ENCODE measurements at places on chromosomes 4 and X. TPM values are rescaled to one million over a fixed set of nuclear protein-coding genes. Genes with fewer than 3 reads are reported as not detected.

Gene KLHL13
- 47.1 TPM for total RNA-seq

Gene TLR2
- 3.6 TPM for total RNA-seq

Gene CEP135
- total RNA-seq: 5.5 TPM

Gene TEC
- total RNA-seq: 0.40 TPM

Gene LEF1
- 3.4 TPM for total RNA-seq

Gene FRG2
- total RNA-seq: not detected

Gene MSN
- 96.6 TPM for total RNA-seq

Gene LRCH2
- 4.0 TPM for total RNA-seq

Gene CYTL1
- total RNA-seq: 11.0 TPM

Gene PDHA2
- total RNA-seq: not detected

Gene TMEM47
- total RNA-seq: 63.6 TPM

- DNase-seq: no peak
These were observed 22.7 kb upstream of the SEPSECS start for GRCh38 chr4:25182937-25183336.

GRCh38 chr4:139599594-139600374 lies 43.8 kb upstream of the SETD7 start:
- DNase-seq: no peak

- peak; percentile 69 for DNase-seq
These were observed 19.1 kb downstream of the SLAIN2 start for GRCh38 chr4:48360285-48361011.

DNA sequence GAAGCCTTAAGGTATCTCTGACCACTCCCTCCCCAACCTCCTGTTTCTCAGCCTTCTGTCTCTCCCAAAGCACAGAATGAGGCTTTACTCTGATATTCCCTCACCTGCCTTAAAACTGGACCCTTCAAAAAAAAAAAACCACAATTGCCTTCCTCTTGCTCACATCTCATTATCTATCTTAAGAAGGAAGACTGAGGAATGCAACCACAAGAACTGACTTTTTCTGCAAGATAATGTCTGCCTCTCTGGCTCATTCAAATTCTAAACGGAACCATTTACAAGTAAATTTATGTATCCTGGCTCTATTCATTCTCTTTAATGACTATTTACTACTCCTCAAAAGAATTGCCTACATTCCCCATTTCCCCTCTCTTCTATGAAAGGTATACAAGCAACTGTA lies 545.5 kb upstream of the HTR2C start:
- DNase-seq: no peak

GRCh38 chr4:67106861-67107460 lies 438.3 kb downstream of the CENPC start:
- no peak for DNase-seq

GRCh38 chr4:53376900-53377299 lies 541 bp upstream of the FIP1L1 start:
- no peak for DNase-seq

DNA sequence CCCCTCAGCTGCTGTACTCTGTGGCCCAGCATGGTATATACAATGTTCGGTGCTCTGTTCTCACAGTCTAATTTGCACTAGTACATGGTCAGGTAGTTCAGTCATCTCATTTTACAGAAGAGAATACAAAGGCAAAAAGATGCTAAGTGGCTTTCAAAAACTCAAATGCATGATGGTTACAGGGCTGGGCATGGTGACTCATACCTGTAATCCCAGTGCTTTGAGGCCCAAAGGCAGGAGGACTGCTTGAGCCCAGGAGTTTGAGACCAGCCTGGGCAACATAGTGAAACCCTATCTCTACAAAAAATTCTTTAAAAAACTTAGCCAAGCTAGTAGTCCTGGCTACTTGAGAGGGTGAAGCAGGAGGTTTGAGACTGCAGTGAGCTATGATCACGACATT lies 210.5 kb upstream of the KIT start:
- DNase-seq: no peak

GRCh38 chrX:50889582-50889981 lies 21.0 kb upstream of the BMP15 start:
- no peak for DNase-seq

- DNase-seq: no peak
These were observed 145.0 kb upstream of the LEF1 start for GRCh38 chr4:108313546-108314339.

GRCh38 chr4:37884855-37885487 lies 5.9 kb upstream of the TBC1D1 start:
- no peak for DNase-seq

DNA sequence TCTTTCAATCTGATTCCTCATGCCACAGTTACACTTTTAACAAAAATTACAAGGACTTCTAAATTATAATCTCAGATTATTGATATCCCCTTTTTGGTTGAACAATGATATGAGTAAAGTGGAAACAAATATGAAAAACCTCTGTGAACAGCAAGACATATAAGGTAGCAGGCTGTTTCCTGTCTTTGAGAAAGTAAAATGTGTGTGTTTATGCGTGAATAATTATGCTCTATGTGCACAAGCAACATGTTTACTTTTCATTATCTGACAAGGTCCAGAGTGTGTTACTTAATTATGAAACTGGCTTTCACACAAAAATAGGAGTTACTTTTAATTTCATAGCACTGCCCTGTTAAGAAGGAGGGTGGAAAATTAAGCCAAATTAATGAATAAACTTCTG lies 43.1 kb downstream of the DDIT4L start:
- no peak for DNase-seq

DNA sequence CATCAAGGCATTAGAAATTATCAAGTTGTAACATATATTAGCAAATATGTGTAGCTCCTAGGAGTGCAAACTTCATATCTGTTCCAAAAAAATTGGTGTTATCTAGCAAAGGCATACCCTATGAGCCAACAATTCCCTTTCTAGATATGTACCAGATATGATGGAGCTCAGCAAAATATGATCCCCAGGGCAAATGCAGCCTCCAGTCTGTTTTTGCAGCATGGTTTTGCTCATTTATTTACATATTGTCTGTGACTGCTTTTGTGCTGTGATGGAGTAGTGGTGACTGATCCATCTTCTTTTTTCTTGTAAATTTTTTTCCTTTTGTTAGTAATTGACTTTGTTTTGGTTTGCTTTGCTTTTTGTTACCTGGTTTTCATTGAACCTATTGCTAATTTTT lies 41.0 kb downstream of the CEP135 start:
- no peak for DNase-seq

GRCh38 chrX:34612036-34612435 lies 45.0 kb downstream of the TMEM47 start:
- no peak for DNase-seq

DNA sequence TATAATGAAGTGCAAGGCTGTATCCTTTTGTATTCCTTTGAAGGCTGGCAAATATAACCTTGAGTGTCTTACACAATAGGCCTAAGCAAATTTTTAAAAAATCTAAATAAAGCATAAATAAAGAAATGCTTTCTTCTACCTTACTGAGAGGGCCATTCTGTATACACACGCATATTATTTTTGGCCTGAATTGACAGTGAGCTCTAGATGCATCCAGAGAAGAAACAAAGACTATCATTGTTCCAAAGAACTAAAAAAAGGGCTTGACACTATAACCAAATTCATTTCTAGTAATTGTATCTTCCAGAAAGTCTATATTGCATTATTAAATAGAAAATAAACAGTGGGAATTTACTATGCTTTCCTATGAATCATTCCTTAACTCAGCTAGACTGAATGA lies 100.2 kb downstream of the MAGEB17 start:
- no peak for DNase-seq

DNA sequence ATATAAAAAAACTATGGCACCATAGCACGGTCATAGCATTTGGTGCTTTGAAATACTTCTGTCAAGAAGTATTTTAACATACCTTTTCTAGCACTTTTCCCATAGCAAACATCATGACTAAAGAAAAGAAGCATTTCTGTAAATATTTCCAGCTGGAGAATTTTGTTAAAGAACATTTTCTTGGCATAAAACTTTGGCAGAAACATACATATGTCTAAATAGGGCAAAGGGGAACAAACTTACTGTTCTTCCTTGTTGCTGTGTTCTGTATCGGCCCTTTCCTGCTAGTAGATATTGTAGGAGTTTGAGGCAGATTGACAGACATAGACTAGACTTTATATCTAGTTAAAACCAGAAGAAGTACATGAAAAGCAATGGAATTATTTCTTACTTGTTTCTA lies 2368.5 kb downstream of the PCDH7 start:
- DNase-seq: peak; percentile 86

- no peak for DNase-seq
These were observed 36.5 kb downstream of the AMMECR1 start for GRCh38 chrX:110281377-110281776.

DNA sequence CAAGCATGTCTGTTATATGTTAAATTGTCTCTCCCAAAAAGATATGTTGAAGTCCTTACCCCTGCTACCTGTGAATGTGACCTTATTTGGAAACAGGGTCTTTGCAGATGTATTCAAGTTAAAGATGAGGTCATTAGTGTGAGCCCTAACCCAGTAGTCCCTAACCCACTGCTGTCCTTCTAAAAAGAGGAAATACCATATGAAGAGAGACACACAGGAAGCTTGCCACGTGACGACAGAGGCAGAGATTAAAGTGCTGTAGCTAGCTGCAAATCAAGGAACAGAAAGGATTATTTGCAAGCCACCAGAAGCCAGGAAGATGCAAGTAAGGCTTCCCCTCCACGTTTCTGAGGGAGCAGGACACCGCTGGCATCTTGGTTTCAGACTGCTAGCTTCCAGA lies 150.1 kb downstream of the HNRNPD start:
- DNase-seq: peak; percentile 69

GRCh38 chr4:154126276-154126675 lies 337.4 kb upstream of the SFRP2 start:
- DNase-seq: no peak

DNA sequence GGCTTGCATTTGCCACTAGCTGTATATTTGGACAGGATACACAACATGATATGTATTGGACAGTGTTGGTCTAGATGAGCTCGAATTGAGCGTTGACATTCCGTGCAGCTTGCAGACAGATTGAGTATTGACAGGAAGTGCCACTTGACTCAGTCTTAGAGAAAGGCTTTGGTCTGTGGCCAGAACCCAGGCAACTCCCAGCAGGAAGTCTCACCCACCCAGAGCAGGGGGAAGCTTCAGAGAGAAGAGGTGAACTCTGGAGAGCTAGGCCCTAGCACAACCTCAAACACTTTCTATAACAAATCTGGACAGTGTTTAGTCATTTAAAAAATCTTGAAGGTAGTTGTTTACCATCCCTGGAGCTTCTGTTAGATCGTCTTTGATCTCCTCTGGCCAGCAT lies 280.5 kb downstream of the FBXW7 start:
- no peak for DNase-seq

- DNase-seq: no peak
These were observed 13.2 kb downstream of the ELF2 start for GRCh38 chr4:139163806-139164206.

DNA sequence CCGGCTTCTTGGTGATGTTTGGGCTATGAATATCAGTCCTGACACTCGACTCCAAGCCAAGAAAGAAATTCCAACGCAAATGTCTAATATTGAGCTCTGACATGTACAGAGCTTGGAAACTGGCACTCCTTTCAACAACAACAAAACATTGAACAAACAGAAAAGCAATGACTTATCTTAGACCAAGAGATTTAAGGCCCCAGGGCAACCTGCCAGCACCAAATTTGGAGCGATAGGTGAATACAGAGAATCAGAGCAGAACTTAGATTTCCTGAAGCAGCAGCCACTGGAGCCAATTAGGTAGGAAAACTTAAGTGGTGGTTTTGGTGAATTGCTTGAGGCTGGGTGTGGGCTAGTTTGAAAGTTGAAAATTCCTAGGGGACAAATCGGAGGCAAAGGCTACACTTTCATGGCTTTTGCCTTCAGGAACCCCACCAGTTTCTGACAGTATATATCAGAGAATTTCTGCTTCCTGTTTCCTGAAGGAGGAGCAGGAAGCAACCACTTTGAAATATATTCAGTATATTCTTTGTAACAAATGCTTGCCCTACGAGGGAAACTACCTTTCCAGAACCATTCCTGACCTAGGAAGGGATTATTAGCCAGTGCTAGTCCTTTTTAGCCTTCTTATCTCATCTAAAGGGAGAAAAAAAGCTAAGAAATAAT lies 10.1 kb upstream of the FMR1 start:
- DNase-seq: no peak

DNA sequence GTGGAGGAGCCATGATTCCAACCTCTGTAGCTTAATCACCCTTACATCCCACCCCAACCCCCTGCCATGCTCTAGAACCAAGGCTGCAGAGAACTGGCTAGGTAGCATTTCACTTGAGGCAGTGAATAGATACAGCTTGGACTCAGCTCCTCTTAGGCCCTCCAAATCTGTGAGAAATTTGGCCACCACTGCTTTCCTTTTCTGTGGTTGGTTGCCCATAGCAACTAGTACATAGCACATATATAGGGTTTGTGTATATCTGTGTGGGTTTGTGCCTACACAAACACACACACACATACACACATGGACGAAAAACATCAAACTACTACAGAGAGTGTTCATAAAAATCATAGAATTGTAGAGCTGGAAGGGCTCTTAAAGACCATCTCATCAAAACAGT lies 52.0 kb upstream of the CCDC160 start:
- DNase-seq: no peak

GRCh38 chr4:8609824-8610350 lies 17.3 kb downstream of the CPZ start:
- DNase-seq: no peak

DNA sequence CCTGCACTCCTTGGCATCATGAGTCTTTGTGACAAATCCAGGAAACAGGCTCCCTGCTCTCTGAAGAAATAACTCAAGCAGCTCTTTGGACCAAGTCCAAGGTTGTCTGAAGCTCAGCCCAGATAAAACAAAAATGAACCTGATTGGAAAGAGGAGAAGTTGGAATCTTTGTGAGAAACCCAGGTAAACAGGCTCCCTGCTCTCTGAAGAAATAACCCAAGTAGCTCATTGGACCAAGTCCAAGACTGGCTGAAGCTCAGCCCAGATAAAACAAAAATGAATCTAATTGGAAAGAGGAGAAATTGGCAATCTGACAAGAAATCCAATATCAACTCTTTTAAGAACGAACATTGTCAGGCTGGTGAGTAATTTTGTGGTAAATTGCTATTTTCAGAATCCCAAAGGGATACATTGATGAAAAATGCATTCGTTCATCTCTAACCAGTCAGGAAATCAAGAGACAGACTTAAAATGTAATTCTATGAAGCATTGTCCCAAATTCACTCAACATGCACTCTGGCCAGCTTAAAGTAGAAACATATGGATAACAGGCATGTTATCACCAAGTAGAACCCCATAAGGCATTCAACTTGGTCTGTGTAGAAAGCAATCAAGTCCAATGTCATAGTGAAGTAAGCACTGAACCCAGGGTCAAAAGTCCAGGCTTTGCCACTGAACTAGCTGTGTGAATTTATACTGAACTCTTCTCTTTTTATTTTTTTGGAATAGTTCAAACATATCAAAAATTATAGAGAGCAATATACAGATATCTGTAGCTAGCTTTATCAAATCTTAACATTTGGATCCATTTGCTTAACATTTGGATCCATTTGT lies 16.8 kb upstream of the NFXL1 start:
- DNase-seq: peak; percentile 22

GRCh38 chr4:165784672-165785071 lies 88.4 kb upstream of the TLL1 start:
- DNase-seq: peak; percentile 72
